ENCODE measurements at places on chromosomes 13 and 19. TPM values are rescaled to one million over a fixed set of nuclear protein-coding genes. Genes with fewer than 3 reads are reported as not detected.

DNA sequence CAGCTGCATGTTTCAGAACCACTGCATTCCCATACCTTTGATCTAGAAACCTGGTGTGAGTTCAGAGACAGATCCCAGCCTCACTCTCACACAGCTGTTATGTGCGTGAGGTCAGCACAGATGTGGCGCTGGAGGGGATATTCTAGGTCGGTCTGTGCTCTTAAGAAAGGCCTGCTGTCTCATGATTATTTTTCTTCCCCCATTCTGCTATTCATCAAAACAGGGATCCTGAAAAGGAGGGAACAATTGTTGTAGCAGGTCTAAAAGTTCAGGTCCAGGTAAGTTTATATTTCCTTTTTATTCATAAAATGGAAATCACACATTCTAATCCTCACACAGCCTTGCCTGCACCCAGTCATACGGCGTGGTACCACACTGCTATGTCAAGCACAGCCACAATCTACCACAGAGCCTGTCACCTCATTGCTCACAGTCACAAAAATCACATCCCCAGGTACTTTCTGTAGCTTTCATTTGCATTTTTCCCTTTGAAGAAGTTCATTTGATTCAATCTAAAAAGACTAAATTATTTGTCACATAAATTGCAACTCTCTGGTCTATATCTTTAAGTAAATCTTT, 867 bp downstream of the ZNF546 start:
- no peak for DNase-seq

DNA sequence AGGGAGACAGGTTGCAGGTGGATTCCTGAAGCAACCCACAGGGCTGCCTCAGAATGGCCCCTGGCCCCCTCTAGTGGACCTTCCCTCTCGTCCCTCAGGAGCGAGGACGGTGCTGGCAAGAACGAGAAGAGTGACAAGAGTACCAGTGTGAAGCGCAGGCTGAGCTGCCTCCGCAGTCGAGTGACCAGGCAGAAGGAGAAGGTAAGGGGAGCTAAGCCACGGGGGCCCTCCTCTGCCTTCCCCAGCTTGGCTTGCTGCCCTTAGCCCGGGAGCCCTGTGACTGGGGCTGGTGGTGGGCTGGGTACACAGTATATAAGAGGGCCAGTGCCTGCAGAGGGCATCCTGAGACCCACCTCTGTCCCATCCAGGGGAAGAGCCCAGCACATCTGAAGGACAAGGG, 34.0 kb downstream of the ARHGEF18 start:
- DNase-seq = no peak

DNA sequence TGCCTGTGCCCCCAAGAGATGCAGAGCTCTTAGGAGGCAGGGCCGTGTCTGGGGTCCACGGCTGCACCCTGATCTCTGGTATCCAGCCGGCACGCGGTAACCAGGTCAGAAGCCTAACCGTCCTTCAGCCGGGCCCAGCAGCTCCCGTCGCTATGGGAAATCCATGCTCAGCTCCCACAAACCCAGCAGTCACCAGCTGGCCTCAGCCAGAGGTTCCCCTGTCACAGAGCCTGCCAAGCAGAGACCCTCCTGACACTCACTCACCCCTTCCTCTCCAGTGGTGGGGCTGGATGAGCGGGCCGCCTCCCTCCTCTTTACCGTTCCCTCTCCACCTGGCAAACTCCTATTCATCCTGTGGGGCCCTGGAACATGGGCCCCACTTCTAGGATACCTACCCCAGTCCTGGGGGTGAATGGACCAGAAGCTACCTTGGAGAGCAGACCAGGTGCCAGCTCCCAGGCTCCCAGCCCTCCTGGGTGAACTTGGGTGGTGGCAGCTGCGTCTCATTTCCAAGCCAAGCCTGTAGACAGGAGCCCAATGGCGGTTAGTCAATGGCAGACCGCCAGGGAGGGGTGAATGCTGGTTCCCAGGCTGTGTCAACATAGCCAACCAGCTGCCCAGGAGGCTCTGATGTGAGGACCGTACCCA, 21.4 kb upstream of the TCF3 start:
- no peak for DNase-seq

DNA sequence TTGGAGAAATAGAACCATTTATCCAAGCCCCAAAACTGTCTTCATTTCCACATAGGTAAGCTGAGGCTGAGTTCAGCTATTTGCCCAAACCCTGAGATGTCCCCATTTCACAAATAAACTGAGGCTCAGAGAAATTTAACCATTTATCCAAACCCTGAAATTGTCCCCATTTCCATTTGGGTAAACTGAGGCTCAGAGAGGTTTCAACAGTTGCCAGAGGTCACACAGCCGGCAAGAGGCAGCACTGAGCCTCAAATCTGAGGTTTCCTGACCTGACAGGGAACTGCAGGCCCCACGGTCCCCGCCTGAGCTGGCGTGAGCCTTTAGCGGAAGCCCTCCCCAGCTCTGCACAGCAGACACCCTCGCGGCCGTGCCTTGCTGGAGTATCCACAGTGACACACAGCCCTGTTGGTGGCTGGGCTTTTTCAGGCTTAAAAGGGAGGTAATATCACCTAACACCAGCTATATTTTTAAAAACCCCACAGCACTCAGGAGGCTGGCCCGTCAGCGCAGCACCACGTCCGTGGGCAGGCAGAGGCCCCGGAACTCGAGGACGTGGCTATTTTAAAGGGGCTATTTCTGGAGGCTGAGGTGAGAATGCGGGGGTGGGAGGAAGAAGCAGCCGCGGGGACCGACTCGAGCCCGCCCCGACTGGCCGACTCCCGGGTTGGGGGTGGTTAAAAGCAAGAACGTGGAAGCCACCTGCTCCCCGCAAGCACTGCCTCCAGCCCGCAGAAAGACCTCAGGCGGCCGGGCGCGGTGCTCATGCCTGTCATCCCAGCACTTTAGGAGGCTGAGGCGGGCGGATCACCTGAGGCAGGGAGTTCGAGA, 18.5 kb downstream of the PTPRS start:
- DNase-seq = no peak

DNA sequence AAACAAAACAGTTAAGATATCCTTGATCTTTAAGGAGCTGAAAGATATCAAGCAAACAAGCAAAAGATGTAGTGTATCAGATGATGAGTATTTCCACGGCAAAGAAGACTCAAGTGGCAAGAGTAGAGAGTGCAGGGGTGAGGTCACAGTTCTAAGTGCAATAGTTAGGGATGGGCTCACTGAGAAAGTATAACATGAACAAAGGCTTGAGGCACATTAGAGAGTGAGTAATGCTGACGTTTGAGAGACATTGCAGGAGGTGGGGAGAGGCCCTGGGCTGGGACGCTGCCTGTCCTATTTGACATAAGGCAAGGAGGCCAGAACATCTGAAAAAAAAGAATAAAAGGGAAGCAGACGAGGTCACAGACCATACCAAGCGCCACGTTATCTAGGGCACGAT, 1.4 kb downstream of the DUXA start:
- no peak for DNase-seq

- DNase-seq = no peak
These were observed 652.1 kb upstream of the GPC6 start for GRCh38 chr13:92574499-92574898.

DNA sequence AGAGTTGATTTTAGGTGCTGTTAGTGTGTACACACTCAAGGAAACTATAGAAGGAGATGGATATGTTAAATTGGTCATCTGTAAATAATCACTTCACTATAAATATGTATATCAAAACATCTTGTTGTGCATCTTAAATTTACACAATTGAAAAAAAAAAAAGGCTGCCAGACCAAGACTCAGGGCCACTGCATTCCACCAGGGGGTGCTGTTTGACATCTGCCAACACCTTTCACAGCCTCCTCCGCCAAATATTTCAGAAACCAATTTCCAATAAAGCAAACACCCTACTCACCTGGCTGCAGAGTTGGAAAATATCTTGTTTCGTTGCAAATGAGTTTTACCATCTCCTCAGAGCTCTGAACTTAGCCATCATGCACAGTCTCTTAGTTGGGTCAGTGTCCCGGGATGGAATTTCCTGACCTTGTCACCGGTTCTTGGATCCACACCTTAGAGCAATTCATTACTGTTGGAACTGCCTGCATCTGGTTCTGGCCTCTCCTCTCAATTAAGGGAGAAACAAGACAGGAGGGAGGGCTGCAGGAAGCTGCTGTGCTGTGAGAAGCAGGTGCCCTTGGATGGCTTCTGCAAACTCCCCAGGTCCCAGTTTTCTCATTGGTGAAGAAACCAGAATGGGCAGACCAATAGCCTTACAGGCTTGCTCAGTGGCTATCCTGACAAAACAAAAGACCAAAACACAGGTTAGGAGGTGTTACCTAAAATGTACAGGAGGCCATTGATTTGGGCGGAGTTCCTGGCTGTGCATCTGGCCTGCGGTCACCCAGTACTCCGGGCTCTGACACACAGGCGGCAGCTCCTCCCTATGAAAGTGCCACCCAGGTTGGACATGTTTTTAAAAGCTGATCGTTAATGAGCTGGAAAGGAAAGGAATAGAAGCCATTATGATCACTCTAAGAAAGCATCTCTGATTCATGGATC, 746.6 kb downstream of the UQCRFS1 start:
- no peak for DNase-seq

SPATA13 gene
- 21.4 TPM for total RNA-seq

KLK3 gene
- not detected for total RNA-seq

CEACAM3 gene
- total RNA-seq = not detected

Data from HCT116 (cell line).